ENCODE measurements at places on chromosomes 16 and 17.

DNA sequence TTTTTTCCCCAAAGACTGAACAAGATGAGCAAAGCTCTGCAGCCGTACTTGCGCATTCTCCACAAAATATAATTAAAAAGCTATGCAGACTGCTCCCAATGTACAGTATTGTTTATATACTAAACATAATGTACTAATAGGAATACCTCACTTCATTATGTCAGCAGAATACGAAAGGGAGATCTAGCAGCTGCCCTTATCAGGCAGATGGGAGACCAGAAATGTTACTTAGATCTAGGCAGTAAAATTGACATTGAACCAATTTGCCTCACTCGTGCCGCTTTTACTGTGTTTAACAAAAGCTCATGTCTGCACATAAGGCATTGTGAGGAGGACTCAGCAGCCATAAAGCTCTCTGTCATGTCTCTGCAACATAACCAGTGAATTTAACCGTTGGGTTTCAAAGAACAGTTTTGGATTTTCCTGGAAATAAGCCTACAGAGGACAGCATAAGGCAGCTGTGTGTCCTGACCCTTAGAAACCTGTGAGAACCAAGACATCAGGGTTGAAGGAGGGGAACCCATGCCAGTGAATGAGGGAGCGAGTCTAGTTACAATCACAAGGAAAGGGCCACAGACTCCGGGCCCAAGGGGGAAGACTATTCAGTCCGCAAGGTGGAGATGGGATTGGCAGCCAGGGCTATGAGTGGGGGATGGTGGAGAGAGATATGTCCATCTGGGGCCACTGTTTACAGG lies 71.4 kb downstream of the GNAO1 start:
- DNase-seq, result no peak

GRCh38 chr17:48036693-48037035 lies 933 bp downstream of the COPZ2 start:
- no peak for DNase-seq

GRCh38 chr17:2122641-2123302 lies 67.9 kb downstream of the HIC1 start:
- DNase-seq, result peak; percentile 87

DNA sequence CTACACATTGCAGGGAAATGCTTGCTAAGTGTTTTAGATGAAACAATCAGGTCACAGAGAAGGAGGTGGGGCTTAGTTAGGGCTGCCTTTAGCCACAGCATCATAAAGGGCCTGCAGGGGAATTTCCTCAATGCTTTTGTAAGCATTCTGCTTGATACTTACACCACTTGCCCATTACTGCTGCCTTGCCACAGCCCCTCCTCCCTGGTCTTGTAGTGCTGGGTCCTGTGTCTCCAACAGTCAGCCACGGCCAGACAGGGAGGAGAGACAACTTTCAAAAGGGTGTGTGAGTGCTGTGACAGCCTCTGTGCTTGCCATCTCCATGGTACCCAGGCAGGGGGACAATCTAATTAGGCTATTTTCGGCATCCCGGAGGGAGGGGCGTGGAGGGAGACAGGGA lies 111.2 kb downstream of the SHISA9 start:
- DNase-seq, result no peak

DNA sequence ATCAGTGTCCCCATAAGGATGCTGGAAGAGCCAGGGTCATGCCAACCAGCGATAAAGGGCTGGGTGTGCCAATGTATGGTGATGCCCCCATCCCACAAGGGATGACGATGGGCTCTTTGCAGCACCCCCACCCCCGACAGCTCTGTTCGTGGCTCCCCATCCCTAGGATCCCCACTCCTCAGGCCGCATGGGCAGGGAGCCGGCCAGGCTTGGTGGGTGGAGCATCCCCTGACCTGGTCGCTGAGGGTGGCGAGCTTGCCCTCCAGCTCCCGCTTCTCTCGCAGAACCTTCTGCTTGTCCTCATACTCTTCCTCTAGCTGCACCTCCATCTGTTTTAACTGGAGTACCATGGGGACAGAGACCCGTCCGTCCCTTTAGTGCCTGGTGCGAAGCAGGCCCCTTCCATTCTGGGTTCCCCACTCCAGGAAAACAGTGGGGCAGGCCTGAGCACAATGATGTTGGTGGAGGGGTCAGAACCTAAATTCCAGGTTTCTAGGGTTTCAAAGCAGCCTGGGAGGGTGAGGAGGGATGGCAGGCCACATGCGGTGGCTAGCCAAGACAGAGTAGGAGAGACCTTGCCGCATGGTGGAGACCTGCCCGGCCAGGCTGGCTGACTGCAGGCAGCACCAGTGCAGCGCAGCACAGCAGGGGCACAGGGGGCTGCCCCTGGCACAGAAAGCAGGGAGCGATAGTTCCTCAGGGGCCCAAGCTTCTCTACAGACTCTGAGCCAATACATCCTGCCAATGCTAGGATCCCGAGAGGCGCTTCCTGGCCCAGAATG lies 50.3 kb downstream of the PIPOX start:
- DNase-seq, result no peak

GRCh38 chr17:42338427-42338985 lies 49.7 kb downstream of the STAT3 start:
- no peak for DNase-seq

- DNase-seq, result no peak
Observed at GRCh38 chr16:84995663-84996062, 15.7 kb downstream of the ZDHHC7 start.

- DNase-seq, result no peak
Observed at GRCh38 chr17:3685174-3685573, 10.8 kb downstream of the P2RX5 start.

GRCh38 chr17:19237389-19238166 lies 412 bp downstream of the EPN2 start:
- no peak for DNase-seq

DNA sequence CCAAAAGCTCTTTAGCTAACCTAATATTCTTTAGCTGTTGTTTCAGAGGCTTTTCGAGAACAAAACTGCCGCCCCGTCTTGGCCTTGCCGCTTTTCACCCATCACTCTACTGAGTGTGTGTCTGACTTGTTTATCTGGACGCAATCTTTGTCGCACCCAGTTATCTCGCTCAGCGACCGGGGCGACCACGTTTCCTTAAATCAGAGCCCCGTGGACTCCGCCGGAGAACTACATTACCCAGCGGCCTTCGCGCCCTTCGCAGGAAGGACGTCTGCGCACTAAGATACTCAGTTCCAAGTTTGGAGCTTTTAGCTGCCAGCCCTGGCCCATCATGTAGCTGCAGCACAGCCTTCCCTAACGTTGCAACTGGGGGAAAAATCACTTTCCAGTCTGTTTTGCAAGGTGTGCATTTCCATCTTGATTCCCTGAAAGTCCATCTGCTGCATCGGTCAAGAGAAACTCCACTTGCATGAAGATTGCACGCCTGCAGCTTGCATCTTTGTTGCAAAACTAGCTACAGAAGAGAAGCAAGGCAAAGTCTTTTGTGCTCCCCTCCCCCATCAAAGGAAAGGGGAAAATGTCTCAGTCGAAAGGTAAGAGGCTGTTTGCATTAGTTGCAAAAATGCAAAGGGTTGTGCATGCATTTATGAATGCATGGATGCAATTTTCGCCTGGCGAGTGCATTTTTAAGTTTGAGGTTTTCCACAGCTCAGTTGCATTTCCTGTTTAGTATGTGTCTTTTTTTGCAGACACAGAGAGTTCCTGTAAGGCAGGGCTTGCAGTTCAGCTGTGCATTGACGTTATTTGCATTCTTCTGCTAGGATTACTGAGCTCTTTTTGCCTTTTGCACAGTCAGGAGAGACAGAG lies at the start of gene MAP2K6:
TSS of gene MAP2K6 (plus strand) at position 290 of the 867 bp plus-strand sequence. CDS start at position 578, 288 bp downstream.
- DNase-seq, result peak; percentile 84

- no peak for DNase-seq
Observed at GRCh38 chr17:63191610-63192009, 225.6 kb downstream of the TANC2 start.

GRCh38 chr17:18235743-18236256 lies 10.4 kb downstream of the LLGL1 start:
- no peak for DNase-seq

- DNase-seq, result no peak
Observed at GRCh38 chr16:55658898-55659420, 3.2 kb downstream of the SLC6A2 start.

DNA sequence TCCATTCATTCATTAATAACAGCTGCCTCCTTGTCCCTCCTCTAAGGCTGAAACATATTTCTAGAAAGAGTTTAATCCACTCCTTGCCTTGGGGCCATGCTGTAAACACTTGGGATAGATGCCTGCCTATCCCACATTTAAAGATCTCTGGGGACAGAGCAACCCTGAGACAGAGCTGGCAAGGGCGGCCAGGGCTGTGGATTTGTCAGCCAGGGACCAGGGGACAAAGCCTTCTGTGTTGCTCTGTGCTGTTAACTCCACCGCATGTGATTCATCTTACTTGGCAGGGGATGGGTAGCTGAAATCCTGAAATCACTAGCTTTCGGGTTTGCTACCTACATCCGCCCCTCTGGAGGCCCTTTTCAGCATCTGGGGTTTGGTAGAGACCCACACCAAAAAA lies 392.9 kb downstream of the SLC39A11 start:
- peak; percentile 93 for DNase-seq

GRCh38 chr17:65332779-65333178 lies 195.6 kb downstream of the RGS9 start:
- no peak for DNase-seq

GRCh38 chr17:3986270-3986938 lies 22.2 kb upstream of the ATP2A3 start:
- DNase-seq, result no peak

- no peak for DNase-seq
Observed at GRCh38 chr17:70820276-70820675, 650.9 kb downstream of the KCNJ2 start.

DNA sequence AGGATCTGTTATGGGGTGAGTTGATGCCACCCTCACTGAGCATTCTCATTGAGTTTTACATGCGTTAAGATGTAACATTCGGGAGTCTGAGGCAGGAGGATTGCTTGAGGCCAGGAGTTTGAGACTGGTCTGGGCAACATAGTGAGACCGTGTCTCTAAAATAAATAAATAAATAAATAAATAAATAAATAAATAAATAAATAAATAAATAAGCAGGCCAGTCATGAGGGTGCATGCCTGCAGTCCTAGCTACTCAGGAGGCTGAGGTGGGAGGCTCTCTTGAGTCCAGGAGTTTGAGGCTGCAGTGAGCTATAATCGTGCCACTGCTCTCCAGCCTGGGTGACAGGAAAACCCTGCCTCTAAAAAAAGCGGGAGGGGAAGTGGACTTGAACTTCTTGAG lies 90.3 kb downstream of the SNX29 start:
- DNase-seq, result no peak

DNA sequence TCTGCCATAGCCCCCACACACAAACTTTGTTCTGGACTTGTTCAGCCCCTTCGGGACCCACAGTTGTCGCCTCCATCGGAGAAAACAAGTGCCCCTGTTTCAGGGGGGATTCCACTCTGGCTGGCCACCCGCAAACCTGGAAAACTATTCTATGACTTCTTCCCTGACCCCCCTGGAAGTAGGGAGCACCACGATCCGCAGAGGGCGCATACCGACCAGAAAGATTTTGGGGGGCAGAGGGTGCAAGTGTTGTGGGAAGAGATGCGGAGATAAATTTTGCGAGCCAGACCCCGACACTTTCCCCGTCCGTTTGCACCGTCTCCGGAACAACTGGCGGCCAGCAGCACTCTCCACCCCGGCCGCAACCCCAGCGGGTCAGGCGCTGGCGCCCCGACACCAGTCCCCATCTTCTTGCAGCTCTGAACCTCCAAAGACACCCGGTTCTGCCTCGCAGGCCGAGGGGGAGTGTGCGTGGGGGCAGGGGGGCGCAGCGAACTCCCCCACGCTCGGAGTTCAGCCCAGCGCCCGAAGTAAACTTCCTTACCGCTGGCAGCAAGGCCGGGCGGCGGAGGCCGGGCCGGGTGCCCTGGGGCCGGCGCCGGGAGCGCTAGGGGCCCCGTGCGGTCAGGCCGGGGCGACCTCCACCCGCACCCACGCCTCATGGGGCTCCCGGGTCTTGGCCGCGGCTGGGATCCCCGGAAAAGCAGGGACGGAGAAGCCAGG lies 744 bp downstream of the SALL1 start:
- peak; percentile 47 for DNase-seq

DNA sequence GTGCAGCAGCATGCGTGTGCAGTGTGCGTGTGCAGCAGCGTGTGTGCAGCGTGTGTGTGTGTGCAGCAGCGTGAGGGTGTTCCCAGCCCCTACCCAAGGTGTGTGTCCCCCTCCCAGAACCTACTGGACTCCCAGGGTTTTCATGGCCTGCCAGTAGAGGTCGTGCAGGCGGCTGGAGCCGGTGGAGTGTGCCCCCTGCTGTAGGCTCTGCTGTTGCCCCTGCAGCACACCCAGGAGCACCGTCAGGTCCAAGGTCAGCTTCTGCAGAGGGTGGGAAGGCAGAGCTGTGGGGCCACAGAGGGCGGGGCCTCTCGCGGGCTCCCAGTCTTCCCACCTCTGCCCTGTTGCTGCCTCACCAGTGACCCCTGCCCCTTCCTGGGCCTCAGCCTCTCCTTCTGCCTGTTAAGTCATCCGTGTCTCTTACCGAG lies 14.9 kb downstream of the MYBBP1A start:
- no peak for DNase-seq

GRCh38 chr16:16161319-16161718 lies 62.0 kb downstream of the ABCC6 start:
- DNase-seq, result no peak

- DNase-seq, result no peak
Observed at GRCh38 chr17:8875957-8876356, 8.5 kb upstream of the PIK3R6 start.
